ENCODE measurements at places on chromosomes 11 and 22.

GRCh38 chr11:62962391-62962790, 22.4 kb downstream of the SLC22A6 start:
- DNase-seq: no peak

DNA sequence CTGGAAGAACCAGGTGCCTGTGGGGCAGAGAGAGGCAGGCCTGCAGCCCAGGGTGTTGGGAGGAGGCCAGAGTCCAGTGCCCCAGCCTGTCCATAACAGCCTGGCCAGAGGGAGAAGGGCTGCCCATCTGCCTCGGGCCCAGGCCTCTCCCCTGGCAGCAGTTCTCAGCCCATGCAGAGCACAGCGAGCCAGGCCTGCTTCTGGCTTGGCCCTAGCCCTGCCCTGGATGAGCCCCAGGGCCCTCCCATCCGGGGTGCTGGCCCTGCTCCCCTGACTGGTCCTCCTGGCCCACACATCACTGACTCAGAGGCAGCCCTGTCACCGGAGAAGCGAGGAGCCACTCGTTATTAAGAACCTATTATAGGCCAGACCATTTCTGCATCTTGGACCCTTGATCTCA, 19.7 kb upstream of the MYRF start:
- no peak for DNase-seq

GRCh38 chr11:92667486-92668152, 301.8 kb upstream of the MTNR1B start:
- no peak for DNase-seq

DNA sequence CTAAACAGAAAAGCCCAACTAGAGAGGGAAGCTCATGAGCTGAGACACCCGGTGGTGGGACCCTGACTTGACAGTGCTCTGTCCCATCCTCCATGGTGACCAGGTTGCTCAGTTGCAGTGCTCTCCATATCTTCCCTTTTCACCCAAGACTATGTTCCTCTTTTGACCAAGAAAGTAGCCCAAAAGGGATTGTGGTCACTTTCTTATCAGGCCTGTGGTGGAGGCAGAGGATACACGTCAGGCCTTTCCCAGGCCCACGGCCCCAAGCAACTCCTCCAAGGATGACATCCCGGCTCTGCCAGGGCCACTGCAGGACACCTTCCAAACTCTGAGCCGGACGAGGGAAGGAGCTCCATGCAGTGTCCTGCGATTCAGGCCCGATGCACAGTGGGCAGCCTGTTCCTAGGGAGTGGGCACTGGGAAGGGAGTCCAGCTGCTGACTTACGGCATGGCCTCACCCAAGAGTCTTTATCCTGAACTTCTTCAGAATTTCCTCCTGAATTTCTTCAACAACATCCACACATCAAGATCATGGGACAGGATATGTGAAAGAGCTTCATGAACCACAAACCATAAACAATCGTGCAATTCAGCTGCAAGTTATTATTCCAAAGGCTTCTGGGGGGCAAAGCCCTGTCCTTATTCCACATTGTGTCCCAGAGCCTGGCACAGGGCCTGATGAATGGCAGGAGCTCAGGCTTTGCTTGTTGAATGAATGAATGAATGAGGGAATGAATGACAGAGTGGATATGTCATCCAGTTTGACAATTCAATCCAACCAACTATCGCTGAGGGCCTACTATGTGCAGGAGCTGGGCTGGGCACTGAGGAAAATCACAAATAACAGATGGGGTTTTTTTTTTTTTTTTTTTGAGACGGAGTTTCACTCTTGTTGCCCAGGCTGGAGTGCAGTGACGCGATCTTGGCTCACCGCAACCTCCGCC, 36.0 kb upstream of the MYH9 start:
- DNase-seq: no peak

- DNase-seq: peak; percentile 46
Measured at GRCh38 chr11:33987975-33988580, 63.5 kb upstream of the CAPRIN1 start.

DNA sequence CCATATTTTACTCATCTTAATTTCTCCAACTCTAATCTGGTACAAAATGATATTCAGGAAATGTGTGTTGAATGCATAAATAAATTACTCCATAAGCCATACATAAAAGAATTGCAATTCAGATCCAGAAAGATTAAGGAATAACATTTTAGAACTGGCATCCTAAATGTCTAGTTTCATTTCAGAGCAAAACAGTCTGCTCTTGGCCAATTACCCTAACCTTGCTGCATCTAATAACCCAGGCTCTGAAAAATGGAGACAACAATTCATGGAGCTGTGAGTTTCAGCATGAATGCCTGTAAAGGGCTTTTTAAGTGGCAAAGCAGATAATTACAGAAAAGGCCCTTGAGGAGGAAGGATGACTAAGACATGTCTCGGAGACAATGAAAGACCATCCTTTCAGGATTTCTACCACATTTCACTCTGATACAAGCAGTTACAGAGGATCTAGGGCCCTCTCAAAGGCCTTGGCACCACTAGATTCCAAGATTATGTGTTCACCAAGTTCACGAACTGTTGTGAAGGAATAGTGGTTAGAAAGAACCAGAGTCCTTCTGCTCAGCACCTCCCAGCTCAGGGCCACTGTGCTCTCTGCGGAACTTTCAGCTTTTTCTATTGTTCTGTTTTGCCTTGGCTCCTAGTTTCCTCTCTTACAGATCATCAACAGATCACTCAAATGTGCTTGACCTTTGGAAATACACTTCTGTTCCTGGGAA, 157.6 kb upstream of the BLID start:
- DNase-seq: no peak

- DNase-seq: no peak
Measured at GRCh38 chr11:60332846-60333245, 5.8 kb downstream of the MS4A6E start.

- DNase-seq: no peak
Measured at GRCh38 chr11:100220801-100221200, 466.3 kb upstream of the ARHGAP42 start.

- peak; percentile 84 for DNase-seq
Measured at GRCh38 chr22:39090426-39091064, 6.5 kb upstream of the APOBEC3H start.

GRCh38 chr11:65378208-65378927, 4.1 kb downstream of the SLC25A45 start:
- DNase-seq: no peak

GRCh38 chr11:124313131-124313530, 618 bp downstream of the OR8D1 start:
- no peak for DNase-seq

- DNase-seq: no peak
Measured at GRCh38 chr22:29819501-29819900, 18.6 kb downstream of the ASCC2 start.

DNA sequence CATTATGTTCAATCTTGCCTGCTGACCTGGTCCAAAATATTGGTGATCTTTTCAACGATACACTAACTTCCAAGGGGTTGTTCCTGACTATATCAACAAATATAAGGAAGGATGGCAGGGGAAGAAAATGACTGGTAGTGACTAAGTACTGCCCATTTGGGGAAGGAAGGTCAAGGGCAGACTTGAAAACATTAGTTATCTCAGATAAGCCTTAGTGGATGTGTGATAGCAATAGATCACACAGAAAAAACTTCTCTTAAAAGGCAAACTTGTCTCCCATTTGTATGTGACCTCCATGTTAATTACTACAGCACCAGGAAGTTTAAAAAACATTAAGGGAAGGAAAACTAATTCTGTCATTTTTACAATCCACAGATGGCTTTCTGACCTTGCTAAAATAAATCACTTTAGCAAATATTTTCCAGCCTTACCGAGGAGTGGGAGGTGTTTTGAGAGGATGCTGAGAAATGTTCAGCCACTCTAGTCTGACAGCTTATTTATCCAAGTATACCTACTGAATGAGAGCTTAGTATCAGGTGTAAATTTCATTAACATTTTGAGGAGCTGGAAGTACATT, 88.2 kb upstream of the DDI1 start:
- no peak for DNase-seq

DNA sequence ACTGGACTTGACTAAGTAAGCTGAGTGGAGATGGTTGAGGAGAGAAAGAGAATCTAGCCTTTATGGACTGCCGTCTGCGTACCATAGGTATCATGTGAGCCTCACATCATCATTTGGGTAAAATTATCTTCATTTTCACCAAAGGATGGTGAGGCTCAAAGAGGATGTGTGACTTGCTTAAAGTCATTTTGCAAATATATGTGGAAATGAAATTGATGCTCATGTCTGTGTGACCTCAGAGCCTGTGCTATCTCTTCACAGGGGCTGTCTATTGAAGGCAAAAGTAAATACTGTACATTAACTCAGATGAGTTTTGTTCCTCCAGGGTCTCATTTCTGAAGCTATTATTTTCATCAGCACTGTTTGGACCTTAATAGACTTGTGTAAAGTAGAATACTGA, 83.3 kb upstream of the ALKBH3 start:
- no peak for DNase-seq

DNA sequence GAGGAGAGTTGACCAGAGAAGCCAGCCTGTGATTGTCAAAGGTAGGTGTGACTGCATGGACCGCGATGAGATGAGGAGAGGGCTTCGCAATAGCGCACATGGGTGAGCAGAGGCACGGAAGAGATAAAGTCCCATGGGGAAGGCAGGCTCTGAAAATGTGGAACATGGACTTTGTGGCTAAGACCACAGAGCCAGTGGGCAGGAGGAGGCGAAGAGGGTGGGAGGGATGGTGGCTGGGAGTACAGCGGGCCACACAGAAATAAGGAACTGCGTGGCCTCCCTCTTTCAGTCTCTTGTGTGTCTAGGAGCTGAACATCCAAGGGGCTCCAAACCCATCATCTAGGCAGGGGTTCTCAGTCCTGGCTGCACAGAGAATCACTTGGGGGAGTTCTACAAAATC, 98.6 kb downstream of the TENM4 start:
- no peak for DNase-seq

DNA sequence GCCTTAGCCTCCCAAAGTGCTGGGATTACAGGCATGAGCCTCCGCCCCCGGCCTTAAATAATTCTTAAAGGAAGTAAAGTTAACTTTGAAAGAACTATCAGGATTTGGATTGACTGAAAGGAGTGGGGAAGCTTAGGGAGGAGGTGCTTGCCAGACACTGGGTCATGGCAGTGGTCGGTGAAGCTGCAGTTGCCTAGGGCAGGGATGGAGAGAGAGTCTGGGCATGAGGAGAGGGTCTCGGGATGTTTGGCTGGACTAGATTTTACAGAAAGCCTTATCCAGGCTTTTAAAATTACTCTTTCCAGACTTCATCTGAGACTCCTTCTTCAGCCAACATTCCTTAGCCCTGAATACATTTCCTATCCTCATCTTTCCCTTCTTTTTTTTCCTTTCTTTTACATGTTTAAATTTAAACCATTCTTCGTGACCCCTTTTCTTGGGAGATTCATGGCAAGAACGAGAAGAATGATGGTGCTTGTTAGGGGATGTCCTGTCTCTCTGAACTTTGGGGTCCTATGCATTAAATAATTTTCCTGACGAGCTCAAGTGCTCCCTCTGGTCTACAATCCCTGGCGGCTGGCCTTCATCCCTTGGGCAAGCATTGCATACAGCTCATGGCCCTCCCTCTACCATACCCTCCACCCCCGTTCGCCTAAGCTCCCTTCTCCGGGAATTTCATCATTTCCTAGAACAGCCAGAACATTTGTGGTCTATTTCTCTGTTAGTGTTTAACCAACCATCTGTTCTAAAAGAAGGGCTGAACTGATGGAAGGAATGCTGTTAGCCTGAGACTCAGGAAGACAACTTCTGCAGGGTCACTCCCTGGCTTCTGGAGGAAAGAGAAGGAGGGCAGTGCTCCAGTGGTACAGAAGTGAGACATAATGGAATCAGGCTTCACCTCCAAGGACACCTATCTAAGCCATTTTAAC, at the start of gene NNMT:
Gene NNMT (plus strand): TSS at position 724 of the 929 bp plus-strand sequence. CDS start 158 bp downstream, at position 882.
- DNase-seq: no peak

DNA sequence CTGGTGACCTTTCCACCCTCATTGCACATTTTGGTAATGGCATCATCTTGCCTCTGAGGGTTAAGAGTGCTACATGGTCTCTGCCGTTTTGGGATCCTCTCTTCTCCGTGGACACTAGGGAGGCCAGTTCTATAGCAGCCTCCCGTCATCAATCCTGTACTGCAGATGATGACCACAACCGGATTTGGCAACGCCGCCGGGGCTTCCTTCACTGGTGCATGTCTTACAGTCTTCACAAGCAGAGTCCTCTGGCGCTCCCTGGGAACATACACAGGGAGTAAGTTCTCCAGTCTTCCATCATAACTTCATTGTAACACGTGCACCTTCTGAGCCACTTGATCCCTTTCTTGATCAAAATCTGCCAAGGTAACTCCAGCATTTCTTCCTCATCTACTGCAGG, 69.0 kb upstream of the SLC22A12 start:
- DNase-seq: no peak

DNA sequence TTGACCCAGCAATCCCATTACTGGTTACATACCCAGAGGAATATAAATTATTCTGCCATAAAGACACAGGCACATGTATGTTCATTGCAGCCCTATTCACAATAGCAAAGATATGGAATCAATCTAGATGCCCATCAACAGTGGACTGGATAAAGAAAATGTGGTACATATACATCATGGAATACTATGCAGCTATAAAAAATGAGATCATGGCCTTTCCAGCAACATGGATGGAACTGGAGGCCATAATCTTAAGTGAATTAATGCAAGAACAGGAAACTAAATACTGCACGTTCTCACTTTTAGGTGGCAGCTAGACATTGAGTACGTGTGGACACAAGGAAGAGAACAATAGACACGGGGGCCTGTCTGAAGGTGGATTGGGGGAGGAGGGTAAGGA, 15.1 kb upstream of the WNT11 start:
- DNase-seq: no peak

GRCh38 chr11:65445101-65445603, 22.6 kb downstream of the NEAT1 start:
- DNase-seq: no peak

DNA sequence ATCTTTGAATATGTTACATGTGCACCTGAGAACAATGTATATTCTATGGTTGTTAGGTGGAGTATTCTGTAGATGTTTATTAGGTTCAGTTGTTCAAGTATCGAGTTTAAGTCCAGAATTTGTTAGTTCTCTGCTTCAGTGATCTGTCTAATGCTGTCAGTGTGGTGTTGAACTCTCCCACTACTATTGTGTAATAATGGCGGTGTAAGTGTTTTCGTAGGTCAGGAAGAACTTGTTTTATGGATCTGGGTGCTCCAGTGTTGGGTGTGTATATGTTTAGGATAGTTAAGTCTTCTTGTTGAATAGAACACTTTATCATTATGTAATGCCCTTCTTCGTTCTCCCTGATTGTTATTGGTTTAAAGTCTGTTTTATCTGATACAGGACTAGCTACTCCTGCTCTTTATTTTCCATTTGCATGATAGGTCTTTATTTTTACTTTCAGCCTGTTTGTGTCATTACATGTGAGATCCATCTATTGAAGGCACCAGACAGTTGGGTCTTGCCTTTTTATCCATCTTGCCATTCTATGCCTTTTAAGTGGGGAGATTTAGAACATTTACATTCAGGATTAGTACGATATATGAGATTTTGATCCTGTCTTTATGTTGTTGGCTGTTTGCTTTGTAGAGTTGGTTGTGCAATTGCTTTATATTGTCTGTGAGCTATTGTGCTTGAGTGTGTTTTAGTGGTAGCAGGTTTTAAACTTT, 121.6 kb downstream of the DDX10 start:
- DNase-seq: no peak

GRCh38 chr11:2289859-2290258, 11.9 kb downstream of the C11orf21 start:
- DNase-seq: no peak

- no peak for DNase-seq
Measured at GRCh38 chr22:28477556-28477955, 202.1 kb downstream of the TTC28 start.

Data from T-helper 1 cell (primary cell).